ENCODE measurements at places on chromosomes 4 and X.

GRCh38 chr4:69843932-69844331 lies 16.0 kb downstream of the SULT1E1 start:
- DNase-seq = no peak

DNA sequence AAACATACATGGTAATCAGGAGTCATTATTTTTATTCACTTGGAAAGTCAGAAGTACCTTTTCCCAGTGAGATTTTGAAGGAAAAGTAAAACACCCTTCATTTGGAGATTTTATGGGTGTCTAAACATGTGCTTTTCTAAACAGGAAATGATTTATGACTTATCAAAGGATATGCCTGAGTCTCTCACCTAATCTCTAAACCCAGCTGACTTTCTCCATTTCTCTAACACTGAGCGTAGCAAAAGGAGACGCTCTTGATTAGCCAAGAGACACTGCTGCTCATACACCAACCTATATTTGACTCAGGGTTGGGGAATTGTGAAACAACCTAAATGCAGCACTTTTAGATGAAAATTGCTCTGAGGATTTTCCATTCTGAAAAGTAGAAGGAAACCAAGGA lies 468.5 kb upstream of the FTHL17 start:
- no peak for DNase-seq

GRCh38 chrX:147847999-147848398 lies 63.7 kb upstream of the FMR1 start:
- no peak for DNase-seq

DNA sequence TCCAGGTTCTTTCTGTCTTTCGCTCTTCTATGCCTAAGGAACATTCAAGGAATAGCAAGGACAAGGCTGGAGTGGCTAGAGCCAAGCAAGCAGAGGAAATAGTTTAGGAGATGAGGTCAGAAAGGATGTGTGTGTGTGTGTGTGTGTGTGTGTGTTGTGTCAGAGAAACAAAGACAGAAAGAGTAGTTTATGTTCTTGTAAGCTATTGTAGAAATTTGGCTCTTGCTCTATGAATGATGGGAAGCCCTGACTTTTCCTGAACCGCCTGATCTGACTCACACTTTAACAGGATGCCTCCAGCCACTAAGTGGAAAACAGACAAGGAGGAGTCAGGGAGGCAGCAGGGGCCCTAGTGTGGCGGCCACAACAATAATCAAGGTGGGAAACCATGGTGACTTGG lies 39.7 kb downstream of the LGI2 start:
- no peak for DNase-seq

- DNase-seq = no peak
These were observed 2253.2 kb upstream of the TENM3 start for GRCh38 chr4:179989975-179990374.

- DNase-seq = no peak
These were observed 211.3 kb downstream of the ARHGAP10 start for GRCh38 chr4:147943159-147943638.

DNA sequence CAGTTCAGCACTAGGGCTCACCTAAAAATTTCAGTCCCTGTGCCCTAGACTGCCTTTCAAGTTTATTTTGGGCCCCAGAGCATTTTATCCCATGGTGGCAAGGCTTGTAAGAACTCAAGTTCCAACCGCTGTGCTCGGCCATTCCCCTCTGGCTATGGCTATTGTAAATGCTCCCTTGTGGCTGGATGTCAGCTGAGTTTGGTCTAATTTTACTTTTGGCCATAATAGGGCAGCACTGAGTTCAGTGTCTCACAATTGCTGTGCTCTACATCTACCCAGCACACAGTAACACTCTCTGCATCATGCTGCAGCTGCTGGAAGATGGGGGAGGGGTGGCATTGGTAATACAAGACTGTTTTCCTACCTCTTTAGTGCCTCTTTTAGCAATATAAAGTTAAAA lies 210.8 kb upstream of the IRS4 start:
- DNase-seq = no peak

DNA sequence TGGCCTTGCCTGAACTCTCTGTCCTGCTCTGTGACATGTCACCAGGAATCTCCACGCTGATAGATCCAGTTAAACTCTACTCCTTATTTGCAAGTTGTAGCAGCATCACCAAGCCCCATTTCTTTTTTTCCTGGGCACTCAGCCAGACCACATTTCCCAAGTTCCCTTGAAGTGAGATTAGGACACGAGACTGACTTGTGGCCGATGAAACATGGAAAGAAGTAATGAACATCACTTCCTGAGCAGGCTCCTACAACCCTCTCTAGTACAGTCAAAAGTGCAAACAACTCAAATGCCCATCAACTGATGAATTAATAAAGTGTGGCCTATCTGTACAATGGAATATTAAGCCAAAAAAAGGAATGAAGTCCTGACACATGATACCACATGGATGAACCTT lies 74.6 kb downstream of the MAP3K15 start:
- DNase-seq = no peak

- no peak for DNase-seq
These were observed 195.1 kb upstream of the EDNRA start for GRCh38 chr4:147285751-147286150.

DNA sequence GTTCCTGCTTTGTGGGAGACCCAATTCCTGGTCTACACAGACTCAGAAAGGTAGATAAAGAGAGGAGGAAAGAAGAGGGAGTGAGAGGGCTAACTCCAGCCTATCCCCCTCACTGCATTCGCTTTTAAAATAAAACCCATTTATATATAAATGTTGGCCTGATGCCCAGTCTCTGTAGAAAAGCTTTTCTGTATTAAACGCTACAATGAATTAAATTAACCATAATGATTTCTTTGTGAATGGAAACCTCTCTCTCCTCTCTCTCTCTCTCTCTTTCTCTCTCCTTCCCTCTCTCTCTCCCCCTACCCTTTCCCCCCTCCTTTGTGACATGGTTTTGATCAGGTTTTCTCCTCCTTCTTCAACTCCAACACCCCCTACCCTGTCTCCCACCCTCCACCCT lies 34.8 kb downstream of the PJA1 start:
- no peak for DNase-seq

DNA sequence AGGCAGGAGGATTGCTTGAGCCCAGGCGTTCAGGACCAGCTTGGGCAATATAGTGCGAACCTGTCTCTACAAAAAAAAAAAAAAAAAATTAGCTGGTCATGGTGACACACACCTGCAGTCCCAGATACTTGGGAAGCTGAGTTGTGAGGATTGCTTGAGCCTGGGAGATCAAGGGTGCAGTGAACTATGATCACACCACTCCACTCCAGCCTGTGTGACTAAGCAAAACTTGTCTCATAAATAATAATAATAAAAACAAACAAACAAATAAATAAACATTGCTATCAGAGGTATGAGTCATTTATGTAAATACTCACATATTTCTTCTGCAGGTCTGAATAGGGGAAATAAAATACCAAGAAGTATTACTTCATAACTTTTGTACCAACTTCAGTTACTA lies 1372.7 kb upstream of the AGA start:
- DNase-seq = no peak

- no peak for DNase-seq
These were observed 129.7 kb upstream of the SLC4A4 start for GRCh38 chr4:71209161-71209560.

GRCh38 chr4:11264841-11265240 lies 163.9 kb downstream of the HS3ST1 start:
- no peak for DNase-seq

- no peak for DNase-seq
These were observed 35.5 kb downstream of the NCAPG start for GRCh38 chr4:17846266-17846665.

DNA sequence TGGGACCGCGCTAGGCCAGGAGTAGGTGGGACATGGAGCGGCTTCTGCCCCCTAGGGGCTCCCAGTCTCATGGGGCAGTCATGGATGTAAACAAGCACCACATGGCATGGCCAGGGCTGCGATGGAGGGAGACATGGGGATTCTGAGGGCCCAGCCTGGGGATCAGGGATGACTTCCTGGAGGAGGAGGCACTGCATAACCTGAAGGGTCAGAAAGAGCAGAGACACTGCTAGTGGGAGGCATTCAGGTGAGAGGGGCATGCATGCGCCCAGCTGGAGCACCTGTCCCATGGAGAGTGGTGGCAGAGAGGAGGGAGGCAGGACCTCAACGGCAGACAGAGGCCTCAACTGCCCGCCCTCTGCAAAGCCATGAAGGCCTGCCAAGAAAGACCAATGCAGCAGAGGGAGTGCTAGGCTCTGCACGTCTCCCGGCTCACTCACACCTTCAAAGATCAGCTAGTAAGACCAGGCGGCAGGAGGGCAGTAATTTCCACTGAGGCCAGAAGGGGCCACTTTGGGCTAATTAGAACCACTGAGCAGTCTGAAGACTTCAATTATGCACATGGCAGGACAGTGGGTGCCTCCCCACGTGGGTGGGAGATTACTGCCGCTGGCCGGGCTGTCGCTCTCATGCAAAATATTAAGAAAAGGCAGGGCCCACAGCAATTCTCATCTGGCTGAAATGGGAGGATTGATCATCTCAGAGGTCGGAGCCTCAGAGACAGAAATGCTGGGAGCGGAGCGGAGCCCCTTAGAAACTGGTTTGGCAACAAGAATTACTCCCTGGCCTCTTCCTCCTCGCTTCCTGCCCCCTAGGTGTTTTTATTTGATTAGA lies 69.6 kb downstream of the PPP2R2C start:
- DNase-seq = no peak

GRCh38 chrX:78011846-78012245 lies 42.4 kb upstream of the PGAM4 start:
- DNase-seq = no peak

DNA sequence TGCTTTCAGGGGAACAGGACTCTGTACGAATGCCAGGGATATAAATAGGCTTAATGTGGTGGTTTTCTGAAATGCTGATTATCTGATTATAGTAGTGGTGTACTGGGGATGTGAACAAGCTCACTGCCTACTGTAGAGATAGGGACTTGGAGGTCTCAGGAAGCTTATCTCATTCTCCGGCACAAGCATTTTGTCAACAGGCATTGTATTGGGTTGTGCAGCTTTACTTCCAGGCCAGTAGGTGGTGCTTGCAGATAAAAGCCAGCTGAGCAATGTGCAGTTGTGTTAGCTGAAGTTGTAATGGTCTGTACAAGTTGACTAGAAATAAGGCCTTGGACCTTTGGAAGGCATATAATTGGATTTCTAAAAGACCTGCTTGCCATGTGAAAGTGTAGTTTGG lies 49.5 kb upstream of the TMLHE start:
- DNase-seq = no peak

DNA sequence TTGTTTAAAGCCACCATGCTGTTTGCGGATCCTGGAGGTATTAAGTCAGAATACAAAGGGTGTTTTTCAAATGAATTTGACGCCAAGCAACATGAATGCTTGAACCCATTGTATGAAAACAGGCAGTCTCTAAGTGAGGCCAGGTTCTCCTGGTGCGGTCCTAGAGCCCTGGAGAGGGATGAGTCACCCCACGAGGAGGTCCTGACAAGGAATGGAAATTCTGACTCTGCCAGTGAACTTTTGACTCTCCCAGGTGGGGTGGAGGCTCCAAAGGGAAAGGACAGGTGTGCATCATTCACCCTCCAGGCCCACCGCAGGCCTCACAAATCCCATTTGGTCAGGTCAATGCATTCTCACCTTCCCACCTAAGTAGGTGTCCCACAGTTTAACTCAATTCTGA lies 1.5 kb downstream of the TRIM2 start:
- no peak for DNase-seq

DNA sequence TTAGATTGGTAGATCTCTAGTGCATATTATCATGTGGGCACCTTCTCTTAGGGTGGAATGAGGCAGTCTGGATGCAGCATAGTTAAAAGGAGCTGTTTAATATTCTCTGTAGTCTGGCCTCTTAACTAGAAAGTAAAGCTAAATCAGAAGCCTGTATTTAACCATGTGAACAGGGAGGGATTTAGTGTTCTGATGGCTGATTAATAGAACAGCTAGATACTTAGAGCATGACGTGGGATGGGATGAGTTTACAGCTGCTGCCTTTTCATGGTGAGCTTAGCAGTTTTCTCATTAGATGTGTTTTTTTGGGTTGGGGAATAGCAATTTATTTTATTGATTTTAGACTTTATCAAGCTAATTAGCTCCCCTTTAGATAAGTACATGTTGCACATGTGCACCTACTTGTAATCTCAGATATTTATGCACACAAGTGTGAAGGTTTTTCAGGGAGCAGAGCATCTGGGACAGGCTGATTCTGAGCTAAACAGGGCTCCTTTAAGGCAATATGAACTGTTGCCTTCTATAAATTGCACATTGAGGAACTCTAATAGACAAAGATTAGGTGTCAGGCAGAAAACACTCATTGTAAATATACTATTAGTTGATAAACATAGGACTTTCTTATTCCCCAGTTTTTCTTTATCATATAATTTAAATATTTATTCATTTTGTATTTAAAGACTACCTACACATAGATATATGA lies 34.1 kb downstream of the YIPF6 start:
- no peak for DNase-seq

DNA sequence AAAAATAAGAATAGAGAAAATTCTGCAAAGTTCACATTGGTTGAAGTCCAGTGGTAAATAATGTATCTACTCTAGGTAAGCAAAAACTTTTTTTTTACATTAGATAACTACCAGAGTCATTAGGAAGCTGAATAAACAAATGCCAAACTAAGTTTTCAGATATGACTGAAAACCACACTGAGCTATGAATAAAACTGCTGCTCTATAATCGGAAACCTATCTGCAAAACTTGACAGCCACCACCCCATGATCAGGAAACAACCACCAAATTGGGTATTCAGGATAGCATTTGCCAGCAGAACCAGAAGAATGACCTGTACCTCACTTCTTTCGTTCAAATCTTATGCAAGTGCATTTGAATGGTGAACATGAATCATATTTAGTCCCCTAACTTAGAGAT lies 173.0 kb upstream of the TET2 start:
- no peak for DNase-seq

DNA sequence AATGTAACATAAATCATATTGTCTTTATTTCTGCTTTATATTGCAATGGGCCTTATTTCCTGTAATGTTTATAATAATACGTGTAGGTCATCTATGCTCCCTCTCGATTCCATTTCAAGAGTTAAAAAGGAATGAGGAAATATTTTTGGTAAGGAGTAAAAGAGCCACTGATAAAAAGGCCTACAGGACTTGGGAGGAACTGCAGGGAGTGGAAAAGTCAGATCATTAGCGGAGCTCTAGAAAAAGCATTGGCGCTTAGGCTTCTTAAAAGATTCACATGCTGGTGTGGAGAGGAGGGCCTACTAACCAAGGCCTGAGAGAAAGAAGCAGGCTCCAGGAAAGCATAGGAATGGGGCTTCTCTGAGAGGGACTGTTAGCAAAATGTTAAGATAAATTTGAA lies 82.9 kb upstream of the PNPLA4 start:
- no peak for DNase-seq

- no peak for DNase-seq
These were observed 257.1 kb downstream of the BANK1 start for GRCh38 chr4:102047616-102048015.

GRCh38 chr4:76689145-76689817 lies 208.7 kb downstream of the SOWAHB start:
- peak; percentile 43 for DNase-seq

GRCh38 chrX:17226736-17227135 lies 148.3 kb upstream of the NHS start:
- no peak for DNase-seq

GRCh38 chrX:8179656-8180055 lies 8.6 kb upstream of the VCX2 start:
- DNase-seq = no peak
